ENCODE measurements at places on chromosomes 7 and 10. TPM values are rescaled to one million over a fixed set of nuclear protein-coding genes. Genes with fewer than 3 reads are reported as not detected.

AGBL3 gene
- 21.3 TPM for polyA plus RNA-seq

FERD3L gene
- polyA plus RNA-seq: not detected

NEBL gene
- 91.0 TPM for polyA plus RNA-seq

ZNF117 gene
- polyA plus RNA-seq: 66.4 TPM

POLR2J3 gene
- polyA plus RNA-seq: 80.8 TPM

OPN1SW gene
- polyA plus RNA-seq: 1.7 TPM

HTR5A gene
- not detected for polyA plus RNA-seq

CABCOCO1 gene
- 1.9 TPM for polyA plus RNA-seq

CHAT gene
- polyA plus RNA-seq: not detected

CNPY4 gene
- polyA plus RNA-seq: 40.1 TPM

UCN3 gene
- 0.30 TPM for polyA plus RNA-seq

CCL26 gene
- polyA plus RNA-seq: not detected

RADIL gene
- 3.5 TPM for polyA plus RNA-seq

LIPK gene
- not detected for polyA plus RNA-seq

SLC26A3 gene
- polyA plus RNA-seq: 0.22 TPM

TRIM73 gene
- polyA plus RNA-seq: 4.9 TPM

OR9A2 gene
- polyA plus RNA-seq: not detected

ZNHIT1 gene
- polyA plus RNA-seq: 68.2 TPM

TRIM74 gene
- 1.9 TPM for polyA plus RNA-seq

MKI67 gene
- 49.5 TPM for polyA plus RNA-seq

PRRT4 gene
- polyA plus RNA-seq: 1.0 TPM

CFAP43 gene
- 15.3 TPM for polyA plus RNA-seq

IL6 gene
- not detected for polyA plus RNA-seq

VCL gene
- 128 TPM for polyA plus RNA-seq

PPP1R17 gene
- not detected for polyA plus RNA-seq

All from renal cortex interstitium (tissue), 15 donors.